ENCODE measurements at places on chromosomes 5 and 9. TPM values are rescaled to one million over a fixed set of nuclear protein-coding genes. Genes with fewer than 3 reads are reported as not detected.

The PCDHB14 gene
- not detected for total RNA-seq

The ANKRD18B gene
- total RNA-seq = not detected

The TIGD6 gene
- 1.8 TPM for total RNA-seq

The MEF2C gene
- 9.2 TPM for total RNA-seq

The TMEM252 gene
- total RNA-seq = not detected

The ZCCHC10 gene
- total RNA-seq = 20.4 TPM

- no peaks in the 10 kb centered on the region for H3K4me1 ChIP-seq
- no peaks in the 10 kb centered on the region for H3K27me3 ChIP-seq
- H3K36me3 ChIP-seq = no peaks in the 10 kb centered on the region
- no peak overlapping the region for H3K4me3 ChIP-seq
- H3K27ac ChIP-seq = no peak overlapping the region
- no peak for DNase-seq
Measured at GRCh38 chr5:159619826-159620225, 289.5 kb upstream of the IL12B start.

- peaks cover 9% of the 10 kb centered on the region for H3K27me3 ChIP-seq
- no peak for DNase-seq
- H3K36me3 ChIP-seq = no peaks in the 10 kb centered on the region
- H3K4me1 ChIP-seq = no peaks in the 10 kb centered on the region
Measured at GRCh38 chr5:113232667-113233066, 202.1 kb downstream of the TSSK1B start.

DNA sequence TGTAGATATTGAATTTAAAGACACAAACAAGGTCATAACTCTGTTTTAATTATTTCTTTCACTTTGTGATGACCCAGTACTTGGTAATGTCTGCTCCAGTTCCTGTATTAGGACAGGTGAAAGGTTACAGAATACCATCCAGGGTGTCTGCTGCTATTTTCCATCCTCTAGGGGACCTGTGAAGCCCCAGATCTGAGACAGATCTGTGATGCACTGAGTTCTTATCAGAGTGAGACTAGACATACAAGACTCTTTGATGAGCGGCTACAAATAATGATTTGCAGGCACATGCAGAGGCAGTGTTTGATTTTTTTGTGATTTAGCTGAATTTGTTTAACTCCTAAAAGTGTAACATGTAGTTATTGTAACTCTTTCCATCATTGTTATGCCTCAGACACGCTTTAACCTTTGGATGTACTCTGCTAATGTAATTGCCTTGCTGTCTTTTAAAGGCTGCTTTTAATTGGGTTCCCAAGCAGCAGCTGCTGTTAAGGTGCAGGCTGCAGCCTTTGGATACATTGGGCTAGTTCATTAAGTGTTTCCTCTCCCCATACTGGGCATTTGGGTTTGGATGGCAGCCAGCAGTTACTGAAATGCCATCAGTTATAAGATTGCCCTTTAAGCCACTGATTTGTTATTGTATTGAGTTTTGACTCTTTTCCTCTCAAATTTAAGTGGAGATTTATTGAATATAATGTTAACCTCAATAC, 63.3 kb downstream of the RASGRF2 start:
- no peak overlapping the region for H3K27ac ChIP-seq
- no peak overlapping the region for H3K4me3 ChIP-seq
- DNase-seq = no peak
- H3K4me1 ChIP-seq = peaks cover 10% of the 10 kb centered on the region
- no peaks in the 10 kb centered on the region for H3K36me3 ChIP-seq

DNA sequence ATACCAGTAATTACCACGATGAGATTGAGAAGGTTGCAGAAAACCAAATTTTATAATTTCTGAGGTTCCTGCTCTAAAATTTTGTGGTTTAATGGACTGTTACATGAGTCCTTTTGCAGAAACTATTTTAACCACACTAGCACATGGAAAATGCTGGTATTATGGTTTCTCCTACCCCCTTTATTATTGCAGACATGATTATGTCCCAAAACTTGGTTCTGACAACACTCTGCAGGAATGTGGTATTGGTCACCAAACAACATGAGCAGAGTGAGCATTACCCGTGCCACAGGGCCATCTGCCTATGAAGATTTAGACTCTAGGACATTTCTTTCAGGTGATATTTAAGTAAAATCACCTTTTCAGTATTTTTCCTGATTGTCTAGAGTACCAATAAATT, 2.8 kb upstream of the ECM2 start:
- no peaks in the 10 kb centered on the region for H3K36me3 ChIP-seq
- no peak overlapping the region for H3K27ac ChIP-seq
- H3K27me3 ChIP-seq = no peaks in the 10 kb centered on the region
- DNase-seq = no peak
- no peak overlapping the region for H3K4me3 ChIP-seq
- H3K4me1 ChIP-seq = no peaks in the 10 kb centered on the region

- H3K4me1 ChIP-seq = no peaks in the 10 kb centered on the region
- no peak overlapping the region for H3K4me3 ChIP-seq
- no peaks in the 10 kb centered on the region for H3K27me3 ChIP-seq
- H3K36me3 ChIP-seq = no peaks in the 10 kb centered on the region
- no peak overlapping the region for H3K27ac ChIP-seq
Measured at GRCh38 chr9:92359394-92359995, 33.7 kb downstream of the CENPP start.

- no peak for DNase-seq
- peaks cover 2% of the 10 kb centered on the region for H3K27me3 ChIP-seq
- H3K4me3 ChIP-seq = no peak overlapping the region
- H3K27ac ChIP-seq = no peak overlapping the region
- H3K4me1 ChIP-seq = no peaks in the 10 kb centered on the region
Measured at GRCh38 chr5:56389261-56389660, 156.1 kb upstream of the ANKRD55 start.

- H3K4me3 ChIP-seq = no peak overlapping the region
- H3K4me1 ChIP-seq = peaks cover 32% of the 10 kb centered on the region
- H3K36me3 ChIP-seq = no peaks in the 10 kb centered on the region
- no peak for DNase-seq
- no peak overlapping the region for H3K27ac ChIP-seq
Measured at GRCh38 chr9:96423322-96423984, 5.3 kb upstream of the ZNF367 start.

- H3K36me3 ChIP-seq = peaks cover 84% of the 10 kb centered on the region
- H3K27me3 ChIP-seq = no peaks in the 10 kb centered on the region
- no peak overlapping the region for H3K4me3 ChIP-seq
- H3K27ac ChIP-seq = no peak overlapping the region
Measured at GRCh38 chr9:75133396-75133795, 45.1 kb downstream of the OSTF1 start.

DNA sequence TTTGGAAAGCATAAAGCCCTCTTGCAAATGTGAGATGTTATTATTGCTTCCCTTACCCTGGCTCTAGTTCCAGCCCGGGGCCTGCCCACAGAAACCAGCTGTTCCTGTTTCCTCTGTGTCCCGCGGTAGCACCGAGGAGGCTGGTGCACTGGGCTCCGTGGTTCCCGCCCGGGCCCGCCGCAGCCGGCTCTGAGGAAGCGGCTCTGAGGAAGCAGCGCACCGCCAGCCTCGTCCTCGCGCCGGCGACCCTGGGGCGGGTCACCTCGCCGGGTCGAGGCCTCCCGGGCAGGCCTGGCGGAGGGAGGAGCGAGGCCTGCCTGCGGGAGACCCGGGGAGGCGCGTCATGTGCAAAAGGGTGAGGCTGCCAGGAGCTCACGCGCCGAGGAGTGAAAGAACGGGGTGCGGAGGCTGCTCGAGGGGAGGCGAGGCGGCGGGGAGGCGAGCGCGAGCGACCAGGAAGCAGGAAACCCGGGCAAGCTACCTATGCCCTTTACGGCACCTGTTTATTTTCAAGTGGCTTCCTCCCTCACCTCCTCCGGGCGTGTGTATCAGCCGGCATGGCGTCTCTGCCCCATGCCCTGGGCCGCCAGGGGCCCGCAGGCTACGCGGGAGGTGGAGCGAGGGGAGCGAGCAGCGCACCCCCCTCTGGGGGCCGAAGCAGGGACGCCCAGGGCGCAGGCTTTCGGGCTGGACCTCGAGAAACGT, 61.3 kb upstream of the MEGF10 start:
- H3K36me3 ChIP-seq = no peaks in the 10 kb centered on the region
- no peaks in the 10 kb centered on the region for H3K27me3 ChIP-seq
- peaks cover 13% of the 10 kb centered on the region for H3K4me1 ChIP-seq
- H3K27ac ChIP-seq = peak overlapping the region; percentile 50
- DNase-seq = peak; percentile 69

DNA sequence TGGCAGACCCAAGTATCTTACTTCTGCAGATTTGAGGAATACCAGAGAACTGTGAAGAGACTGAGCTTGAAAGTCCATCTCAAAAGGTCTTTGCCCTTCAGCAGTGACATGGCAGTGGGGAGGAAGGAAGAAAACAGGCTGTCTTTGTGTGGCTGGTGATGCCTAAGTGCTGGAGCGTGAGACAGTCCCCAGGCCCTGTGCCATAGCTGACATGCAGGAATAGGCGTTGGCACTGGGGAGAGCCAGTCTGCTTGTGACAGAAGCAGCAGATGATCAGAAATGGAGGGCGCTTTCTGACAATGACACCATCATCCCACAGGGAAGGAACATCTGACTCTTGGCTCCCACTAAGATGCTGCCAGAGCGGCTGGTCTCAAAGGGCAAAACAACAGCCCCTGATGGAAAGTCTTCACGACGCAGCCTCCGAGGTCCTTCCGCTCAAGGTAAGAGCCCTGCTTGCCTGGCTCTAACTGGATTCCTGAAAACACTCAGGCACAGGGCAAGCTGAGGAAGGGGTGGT, 15.5 kb upstream of the GLRX start:
- DNase-seq = no peak
- H3K27ac ChIP-seq = no peak overlapping the region
- H3K4me3 ChIP-seq = no peak overlapping the region
- no peaks in the 10 kb centered on the region for H3K36me3 ChIP-seq
- H3K27me3 ChIP-seq = no peaks in the 10 kb centered on the region

- no peaks in the 10 kb centered on the region for H3K27me3 ChIP-seq
- H3K36me3 ChIP-seq = no peaks in the 10 kb centered on the region
- no peaks in the 10 kb centered on the region for H3K4me1 ChIP-seq
- H3K4me3 ChIP-seq = no peak overlapping the region
Measured at GRCh38 chr5:12467799-12468198, 563.6 kb upstream of the CTNND2 start.

- no peaks in the 10 kb centered on the region for H3K36me3 ChIP-seq
- H3K27ac ChIP-seq = no peak overlapping the region
- no peak overlapping the region for H3K4me3 ChIP-seq
- H3K27me3 ChIP-seq = peaks cover 6% of the 10 kb centered on the region
Measured at GRCh38 chr5:133603711-133604110, 8.6 kb downstream of the FSTL4 start.

- H3K27ac ChIP-seq = no peak overlapping the region
- no peaks in the 10 kb centered on the region for H3K36me3 ChIP-seq
- H3K4me3 ChIP-seq = no peak overlapping the region
- no peaks in the 10 kb centered on the region for H3K27me3 ChIP-seq
- peaks cover 12% of the 10 kb centered on the region for H3K4me1 ChIP-seq
Measured at GRCh38 chr5:109700516-109701153, 10.9 kb downstream of the MAN2A1 start.

GRCh38 chr5:53355316-53355715, 125.1 kb upstream of the FST start:
- H3K4me1 ChIP-seq = no peaks in the 10 kb centered on the region
- no peak overlapping the region for H3K27ac ChIP-seq
- H3K27me3 ChIP-seq = no peaks in the 10 kb centered on the region
- H3K36me3 ChIP-seq = no peaks in the 10 kb centered on the region

DNA sequence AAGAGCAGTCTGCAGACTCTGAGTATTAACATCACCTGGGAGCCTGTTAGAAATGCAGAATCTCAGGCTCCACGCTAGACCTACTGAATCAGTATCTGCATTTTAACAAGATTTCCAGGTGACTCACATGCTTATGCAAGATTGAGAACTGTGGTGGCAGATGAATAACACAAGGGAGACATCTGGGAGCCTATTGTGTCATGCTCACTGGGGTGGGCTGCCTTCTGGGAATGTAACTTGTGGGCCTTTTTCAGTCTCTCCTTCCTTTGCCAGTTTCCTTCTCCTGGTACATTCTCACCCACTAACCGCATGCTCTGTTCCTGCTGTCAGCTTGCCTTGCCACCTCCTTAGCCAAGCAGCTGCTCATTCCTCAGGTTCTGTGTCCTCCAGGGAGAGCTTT, 176.6 kb upstream of the C9orf72 start:
- H3K4me3 ChIP-seq = no peak overlapping the region
- no peak for DNase-seq
- H3K27ac ChIP-seq = no peak overlapping the region
- no peaks in the 10 kb centered on the region for H3K36me3 ChIP-seq

- H3K36me3 ChIP-seq = no peaks in the 10 kb centered on the region
- H3K27me3 ChIP-seq = no peaks in the 10 kb centered on the region
- no peaks in the 10 kb centered on the region for H3K4me1 ChIP-seq
- no peak overlapping the region for H3K4me3 ChIP-seq
- DNase-seq = no peak
Measured at GRCh38 chr9:8571643-8572042, 772.1 kb upstream of the DMAC1 start.

DNA sequence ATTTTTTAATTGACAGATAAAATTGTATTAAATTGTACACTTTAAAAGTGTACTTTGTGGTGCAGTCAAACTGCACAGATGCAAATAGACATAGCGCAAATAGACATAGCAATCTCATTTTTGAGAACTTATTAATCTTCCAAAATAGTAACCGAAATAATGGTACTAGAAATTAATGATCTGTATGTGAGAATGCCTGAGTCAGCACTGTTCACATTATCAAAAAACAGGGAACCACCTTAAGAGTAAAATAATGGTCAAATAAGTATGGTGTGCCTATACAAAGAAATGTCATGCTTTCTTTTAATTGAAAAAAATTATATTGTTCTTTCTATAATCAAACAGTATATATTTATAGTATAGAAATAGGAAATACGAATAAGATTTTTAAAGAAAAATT, 461.9 kb downstream of the EFNA5 start:
- H3K27me3 ChIP-seq = peaks cover 9% of the 10 kb centered on the region
- no peak overlapping the region for H3K4me3 ChIP-seq
- no peaks in the 10 kb centered on the region for H3K4me1 ChIP-seq
- no peak for DNase-seq
- H3K36me3 ChIP-seq = no peaks in the 10 kb centered on the region

GRCh38 chr9:89379508-89380115, 61.3 kb downstream of the SECISBP2 start:
- no peaks in the 10 kb centered on the region for H3K27me3 ChIP-seq
- peaks cover 73% of the 10 kb centered on the region for H3K36me3 ChIP-seq
- peak; percentile 65 for DNase-seq
- peaks cover 13% of the 10 kb centered on the region for H3K4me1 ChIP-seq
- H3K27ac ChIP-seq = no peak overlapping the region

GRCh38 chr5:66565878-66566277, 30.3 kb upstream of the MAST4 start:
- no peaks in the 10 kb centered on the region for H3K36me3 ChIP-seq
- H3K27ac ChIP-seq = no peak overlapping the region
- no peak for DNase-seq
- no peaks in the 10 kb centered on the region for H3K4me1 ChIP-seq

DNA sequence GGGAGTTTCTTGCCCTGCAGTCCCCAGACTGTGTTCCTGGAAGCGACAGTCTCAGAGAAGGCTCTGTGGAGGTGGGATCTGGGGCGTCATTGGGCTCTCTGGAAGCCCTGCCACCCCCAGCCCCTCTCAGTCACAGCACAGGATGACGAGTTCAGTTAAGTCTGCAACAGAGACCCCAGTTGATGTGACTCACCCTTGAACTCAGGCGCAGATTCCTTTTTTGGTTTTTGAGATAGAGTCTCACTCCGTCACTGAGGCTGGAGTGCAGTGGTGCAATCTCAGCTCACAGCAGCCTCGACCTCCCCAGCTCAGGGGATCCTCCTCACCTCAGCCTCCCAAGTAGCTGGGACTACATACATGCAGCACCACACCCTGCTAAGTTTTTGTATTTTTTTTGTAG, 8.3 kb downstream of the HRH2 start:
- H3K4me3 ChIP-seq = no peak overlapping the region
- H3K27me3 ChIP-seq = no peaks in the 10 kb centered on the region
- H3K4me1 ChIP-seq = peaks cover 3% of the 10 kb centered on the region
- no peak overlapping the region for H3K27ac ChIP-seq
